ENCODE measurements at places on chromosomes 1 and 21.

GRCh38 chr1:114828251-114828650 is 26.4 kb upstream of the SYCP1 start:
- no peak for DNase-seq

DNA sequence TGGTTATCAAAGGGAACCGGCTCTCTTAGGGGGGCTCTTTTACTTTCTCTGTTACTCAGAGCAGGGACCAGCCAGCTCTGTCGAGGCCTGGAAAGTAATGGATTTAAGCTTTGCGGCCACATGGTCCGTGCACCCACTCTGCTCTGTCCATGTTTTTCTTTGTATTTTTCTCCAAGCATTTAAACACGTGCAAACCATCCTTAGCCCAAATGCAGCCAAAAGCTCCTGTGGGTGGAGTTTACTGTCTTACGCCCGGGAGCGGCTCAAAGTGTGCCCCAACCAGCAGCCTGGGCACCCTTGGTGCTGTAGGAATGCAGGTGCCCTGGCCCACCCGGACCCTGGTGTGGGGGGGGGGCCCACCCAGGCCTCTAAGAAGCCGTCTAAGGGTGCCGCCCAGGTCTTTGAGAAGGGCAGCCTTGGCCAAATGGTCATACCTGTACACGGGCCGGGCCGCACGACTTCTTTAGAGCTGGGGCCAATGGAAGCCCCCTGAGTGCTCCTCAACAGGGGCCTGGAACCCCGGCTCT is 29.2 kb upstream of the POFUT2 start:
- no peak for DNase-seq

GRCh38 chr1:167631936-167632614 is 2.0 kb downstream of the RCSD1 start:
- DNase-seq = no peak

DNA sequence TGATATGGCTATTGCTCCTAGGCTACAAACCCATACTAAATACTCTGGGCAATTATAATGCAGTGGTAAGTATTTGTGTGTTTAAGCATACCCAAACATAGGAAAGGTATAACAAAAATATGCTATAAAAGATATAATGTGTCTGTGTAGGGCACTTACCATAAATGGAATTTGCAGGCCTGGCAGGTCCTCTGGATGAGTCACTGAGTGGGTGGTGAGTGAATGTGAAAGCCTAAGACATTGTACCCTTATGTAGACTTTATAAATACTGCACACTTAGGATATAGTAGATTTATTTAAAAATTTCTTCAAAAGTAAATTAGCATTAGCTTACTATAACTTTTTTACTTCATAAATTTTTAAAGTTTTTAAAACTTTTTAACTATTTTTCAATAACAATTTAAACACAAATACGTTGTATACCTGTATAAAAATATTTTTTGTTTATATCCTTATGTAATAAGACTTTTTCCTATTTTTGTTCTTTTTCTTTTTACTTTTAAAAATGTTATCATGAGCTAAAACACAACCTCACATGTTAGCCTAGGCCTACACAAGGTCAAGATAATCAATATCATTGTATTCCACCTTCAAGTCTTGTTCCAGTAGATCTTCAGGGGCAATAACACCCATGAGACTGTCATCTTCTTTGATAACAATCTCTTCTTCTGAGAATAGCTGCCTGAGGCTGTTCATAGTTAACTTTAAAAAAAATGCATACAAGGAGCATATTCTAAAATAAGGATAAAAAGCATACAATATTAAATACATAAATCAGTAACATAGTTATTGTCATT is 306.3 kb upstream of the RGS18 start:
- DNase-seq = no peak

- no peak for DNase-seq
Observed at GRCh38 chr1:107531065-107531908, 390.4 kb downstream of the NTNG1 start.

All from LNCaP clone FGC (cell line).